Fibroblast of lung (primary cell): ENCODE measurements at places on chromosomes 12 and 14. TPM values are rescaled to one million over a fixed set of nuclear protein-coding genes. Genes with fewer than 3 reads are reported as not detected.
A peak's percentile ranks its signal among the peaks of the same experiment; 100 is the strongest.

- no peaks in the 10 kb centered on the region for H3K36me3 ChIP-seq
- no peak overlapping the region for H3K4me3 ChIP-seq
- no peaks in the 10 kb centered on the region for H3K27me3 ChIP-seq
Measured at GRCh38 chr14:49106741-49107667, 479.2 kb downstream of the RPS29 start.

DNA sequence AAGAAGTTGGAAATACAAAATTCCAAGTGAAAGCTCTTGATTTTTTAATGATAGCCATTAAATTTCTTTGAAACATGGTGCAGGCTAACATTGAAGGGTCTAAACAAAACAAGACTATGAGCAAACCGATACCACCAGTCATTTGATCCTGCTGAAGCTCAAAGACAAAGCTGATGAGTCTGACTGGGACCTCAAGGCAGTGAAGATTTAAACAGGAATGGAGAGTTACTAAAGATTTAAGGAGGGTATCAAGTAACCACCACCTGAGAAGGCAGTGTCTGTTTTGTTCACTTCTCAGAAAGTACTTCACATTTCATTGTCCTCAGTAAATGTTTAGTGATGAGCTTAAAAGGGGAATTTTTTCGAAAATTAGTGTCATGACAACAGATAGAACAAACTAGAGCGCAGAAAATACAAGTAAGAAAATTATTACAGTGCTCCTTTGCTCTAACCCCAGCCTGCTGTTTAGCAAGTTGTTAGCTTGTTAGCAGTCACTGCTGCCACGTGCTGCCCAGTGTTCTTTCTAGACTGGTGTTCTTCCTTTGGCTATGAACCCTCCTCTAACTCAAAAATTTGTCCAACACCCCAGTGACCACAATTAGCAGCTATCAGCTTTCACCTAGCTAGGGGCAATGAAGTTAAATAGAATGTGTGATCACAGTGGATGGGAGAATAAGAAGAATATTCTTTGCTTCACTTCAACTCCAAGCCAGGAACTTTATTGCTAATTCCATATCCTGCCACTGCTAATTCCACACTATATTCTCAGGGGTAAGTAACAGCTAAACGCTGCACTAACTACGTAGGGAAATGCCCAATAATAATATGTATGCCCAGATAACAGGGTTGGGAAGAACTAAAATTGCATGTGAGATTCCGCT is 41.1 kb downstream of the YAF2 start:
- no peak for DNase-seq
- no peaks in the 10 kb centered on the region for H3K27me3 ChIP-seq
- H3K27ac ChIP-seq = no peak overlapping the region

- H3K4me1 ChIP-seq = peaks cover 25% of the 10 kb centered on the region
- no peak for DNase-seq
- H3K36me3 ChIP-seq = peaks cover 31% of the 10 kb centered on the region
- H3K27me3 ChIP-seq = no peaks in the 10 kb centered on the region
- H3K4me3 ChIP-seq = no peak overlapping the region
- H3K27ac ChIP-seq = peak overlapping the region; percentile 26
Measured at GRCh38 chr14:23060536-23061260, 3.4 kb upstream of the CDH24 start.

- DNase-seq = no peak
- no peak overlapping the region for H3K4me3 ChIP-seq
Measured at GRCh38 chr12:80925983-80926382, 11.8 kb downstream of the LIN7A start.

DNA sequence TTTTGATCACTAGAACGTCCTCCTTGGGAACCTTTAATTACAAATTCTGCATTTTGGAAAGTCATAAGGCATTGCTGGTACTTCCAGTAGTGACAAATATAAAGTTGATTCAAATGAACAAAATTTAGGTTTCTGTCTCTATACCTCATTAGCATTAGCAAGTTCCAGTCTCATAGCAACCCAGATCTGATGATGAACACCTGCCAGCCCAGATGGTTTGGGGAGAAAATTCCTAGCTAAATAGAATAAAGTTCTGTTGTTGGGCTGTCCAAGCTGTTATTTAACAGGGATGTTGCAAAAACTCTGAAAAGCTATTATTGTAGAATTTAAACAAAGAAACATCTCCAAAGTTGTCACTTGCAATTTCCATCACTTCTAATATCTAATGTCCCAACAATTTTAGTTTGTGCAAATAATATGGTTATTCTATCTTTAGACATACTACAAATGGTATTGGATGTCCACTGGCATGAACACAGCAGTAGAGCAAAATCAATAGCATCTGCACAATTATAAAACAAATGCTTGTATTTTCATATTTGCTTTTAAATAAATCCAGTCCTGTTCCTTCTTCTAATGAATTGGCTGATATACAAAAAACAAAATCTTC is 299.4 kb downstream of the SLC16A7 start:
- DNase-seq = no peak
- no peaks in the 10 kb centered on the region for H3K36me3 ChIP-seq
- H3K4me1 ChIP-seq = no peaks in the 10 kb centered on the region

DNA sequence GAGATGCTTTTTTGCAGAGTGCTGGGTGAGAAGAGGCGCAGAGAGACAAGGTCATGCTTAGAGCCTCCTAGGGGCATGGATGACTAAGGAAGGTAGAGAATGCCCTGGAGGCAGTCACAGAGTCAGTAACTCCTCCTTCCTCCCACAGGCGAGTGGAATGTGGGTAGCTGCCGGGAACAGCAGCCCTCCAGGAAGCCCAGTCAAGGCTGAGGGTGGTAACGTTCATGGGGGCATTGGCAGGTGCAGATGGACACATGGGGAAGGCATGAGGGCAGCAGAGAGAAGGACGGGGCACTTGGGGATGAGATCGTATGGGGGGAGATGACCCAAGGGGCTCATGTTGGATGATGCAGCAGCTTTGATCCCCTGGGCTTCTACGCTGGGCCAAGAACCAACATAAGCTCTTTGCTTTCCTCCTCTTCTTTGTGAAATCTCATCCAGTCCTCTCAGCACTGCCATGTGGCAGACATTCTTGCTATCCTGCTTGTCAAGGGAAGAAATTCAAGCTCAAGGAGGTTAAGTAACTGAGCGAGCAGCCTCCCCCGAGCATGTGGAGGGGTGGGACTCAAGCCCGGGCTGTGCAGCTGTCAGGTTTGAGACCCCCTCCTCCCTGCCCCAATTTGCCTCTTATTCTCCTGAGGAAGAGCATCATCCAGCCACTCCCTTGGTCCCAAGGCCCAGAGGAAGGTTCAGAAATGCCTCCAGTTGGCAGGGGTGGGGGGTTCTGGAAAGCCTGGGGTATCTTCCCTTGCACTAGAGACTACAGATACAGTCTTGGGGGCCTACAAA is 187.9 kb downstream of the PIWIL1 start:
- H3K27ac ChIP-seq = no peak overlapping the region
- H3K4me1 ChIP-seq = no peaks in the 10 kb centered on the region
- H3K4me3 ChIP-seq = no peak overlapping the region
- H3K27me3 ChIP-seq = no peaks in the 10 kb centered on the region
- DNase-seq = no peak

- H3K27me3 ChIP-seq = no peaks in the 10 kb centered on the region
- H3K4me3 ChIP-seq = no peak overlapping the region
- peak; percentile 43 for DNase-seq
- H3K27ac ChIP-seq = no peak overlapping the region
- no peaks in the 10 kb centered on the region for H3K36me3 ChIP-seq
Measured at GRCh38 chr14:21346532-21347135, 37.2 kb downstream of the SUPT16H start.

DNA sequence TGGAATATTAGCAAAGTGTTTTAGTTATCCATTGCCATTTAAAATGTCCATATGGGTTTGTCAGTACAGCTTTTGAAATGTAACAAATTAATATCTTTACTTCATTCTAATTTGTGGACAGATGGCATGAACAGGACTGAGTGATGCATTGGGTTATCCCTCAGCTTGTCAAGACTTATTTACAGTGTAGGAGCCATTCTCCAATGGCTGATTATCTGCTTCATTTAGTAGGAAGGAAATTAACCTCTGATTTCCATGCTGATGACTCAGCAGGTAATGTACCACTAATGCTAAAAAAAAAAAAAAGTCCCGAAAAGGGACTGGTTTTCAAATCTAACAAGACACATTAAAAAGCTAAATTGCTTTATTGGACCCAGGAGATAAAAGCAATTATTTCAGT is 1149.0 kb upstream of the USP15 start:
- no peak for DNase-seq
- H3K4me1 ChIP-seq = no peaks in the 10 kb centered on the region
- no peaks in the 10 kb centered on the region for H3K27me3 ChIP-seq
- H3K27ac ChIP-seq = no peak overlapping the region
- H3K36me3 ChIP-seq = no peaks in the 10 kb centered on the region

GRCh38 chr14:23544511-23545447 is 6.8 kb downstream of the ZFHX2 start:
- DNase-seq = no peak
- no peak overlapping the region for H3K4me3 ChIP-seq
- no peaks in the 10 kb centered on the region for H3K36me3 ChIP-seq
- peaks cover 6% of the 10 kb centered on the region for H3K27me3 ChIP-seq
- no peaks in the 10 kb centered on the region for H3K4me1 ChIP-seq

- H3K36me3 ChIP-seq = peaks cover 4% of the 10 kb centered on the region
- H3K4me1 ChIP-seq = peaks cover 12% of the 10 kb centered on the region
- H3K27ac ChIP-seq = peak overlapping the region; percentile 45
- H3K4me3 ChIP-seq = no peak overlapping the region
- no peaks in the 10 kb centered on the region for H3K27me3 ChIP-seq
Measured at GRCh38 chr12:89346741-89347324, 5.5 kb downstream of the DUSP6 start.

DNA sequence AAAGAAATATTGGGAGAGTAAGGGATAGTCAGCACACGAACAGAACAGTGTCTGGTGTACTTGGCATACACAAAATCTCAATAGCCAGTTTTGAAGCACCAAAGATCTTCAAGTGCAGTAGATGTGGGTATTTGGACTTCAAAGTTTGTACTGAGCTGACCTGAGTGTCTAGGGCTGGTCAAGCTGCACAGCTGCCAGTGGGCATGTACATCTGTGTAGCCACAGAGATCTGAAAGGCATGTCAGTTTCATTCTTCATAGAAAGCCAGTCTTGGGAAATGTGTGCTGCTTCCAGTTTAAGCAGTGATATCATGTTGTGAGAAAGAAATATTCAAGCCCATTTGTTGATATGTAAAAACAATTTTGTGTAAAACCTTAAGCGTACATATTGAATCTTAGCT is 279.0 kb upstream of the SYT10 start:
- no peaks in the 10 kb centered on the region for H3K27me3 ChIP-seq
- H3K4me1 ChIP-seq = no peaks in the 10 kb centered on the region
- H3K27ac ChIP-seq = no peak overlapping the region
- H3K36me3 ChIP-seq = no peaks in the 10 kb centered on the region

DNA sequence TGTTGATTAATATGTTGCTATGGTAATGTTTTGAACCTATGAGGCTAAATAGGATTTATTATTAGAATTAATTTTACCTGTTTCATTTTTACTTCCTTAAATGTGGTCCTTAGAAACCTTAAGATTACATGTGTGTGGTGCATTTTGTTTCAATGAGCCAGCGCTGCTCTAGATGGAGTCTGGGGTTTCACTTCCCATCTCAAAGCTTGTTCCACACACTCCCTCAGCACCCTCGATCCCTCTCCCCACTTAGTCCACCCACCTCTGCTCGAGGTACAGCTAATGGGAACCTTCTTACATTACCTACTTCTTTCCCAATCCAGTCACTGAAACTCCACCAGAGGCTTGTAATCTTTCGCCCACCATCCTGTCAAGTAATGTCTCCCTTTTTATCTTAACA is 205.2 kb downstream of the PAX9 start:
- no peak for DNase-seq
- H3K36me3 ChIP-seq = no peaks in the 10 kb centered on the region
- no peak overlapping the region for H3K4me3 ChIP-seq

GRCh38 chr14:60051721-60052221 is 40.0 kb upstream of the PCNX4 start:
- no peak overlapping the region for H3K4me3 ChIP-seq
- DNase-seq = peak; percentile 12
- no peak overlapping the region for H3K27ac ChIP-seq
- no peaks in the 10 kb centered on the region for H3K27me3 ChIP-seq

- H3K36me3 ChIP-seq = no peaks in the 10 kb centered on the region
- DNase-seq = peak; percentile 60
- H3K4me3 ChIP-seq = no peak overlapping the region
- H3K27ac ChIP-seq = no peak overlapping the region
Measured at GRCh38 chr12:66065641-66066136, 64.9 kb downstream of the LLPH start.

GRCh38 chr14:69428289-69428998 is 30.0 kb downstream of the SLC39A9 start:
- H3K27ac ChIP-seq = no peak overlapping the region
- H3K27me3 ChIP-seq = no peaks in the 10 kb centered on the region
- peaks cover 3% of the 10 kb centered on the region for H3K4me1 ChIP-seq
- H3K4me3 ChIP-seq = no peak overlapping the region

- H3K27ac ChIP-seq = peak overlapping the region; percentile 38
- no peaks in the 10 kb centered on the region for H3K36me3 ChIP-seq
- peak; percentile 9 for DNase-seq
- H3K4me3 ChIP-seq = peak overlapping the region; percentile 6
- no peaks in the 10 kb centered on the region for H3K27me3 ChIP-seq
Measured at GRCh38 chr12:92505254-92506231, 197.2 kb upstream of the PLEKHG7 start.

- no peak overlapping the region for H3K4me3 ChIP-seq
- H3K27ac ChIP-seq = no peak overlapping the region
Measured at GRCh38 chr14:40345334-40345733, 913.1 kb upstream of the FBXO33 start.

GRCh38 chr14:62674563-62675237 is 370.6 kb downstream of the KCNH5 start:
- no peaks in the 10 kb centered on the region for H3K27me3 ChIP-seq
- no peak overlapping the region for H3K27ac ChIP-seq
- H3K4me3 ChIP-seq = no peak overlapping the region
- no peak for DNase-seq
- no peaks in the 10 kb centered on the region for H3K36me3 ChIP-seq

DNA sequence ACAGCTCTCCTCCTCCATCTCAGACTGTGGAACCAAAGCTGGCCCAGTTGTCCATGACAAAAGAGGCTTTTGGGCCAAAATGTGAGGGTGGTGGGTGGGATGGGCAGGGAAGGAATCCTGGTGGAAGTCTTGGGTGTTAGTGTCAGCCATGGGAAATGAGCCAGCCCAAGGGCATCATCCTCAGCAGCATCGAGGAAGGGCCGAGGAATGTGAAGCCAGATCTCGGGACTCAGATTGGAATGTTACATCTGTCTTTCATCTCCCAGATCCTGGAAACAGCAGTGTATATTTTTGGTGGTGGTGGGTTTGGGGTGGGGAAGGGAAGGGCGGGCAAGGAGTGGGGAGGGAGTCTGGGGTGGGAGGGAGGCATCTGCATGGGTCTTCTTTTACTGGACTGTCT is 11.8 kb upstream of the TAMALIN start:
- H3K36me3 ChIP-seq = peaks cover 11% of the 10 kb centered on the region
- H3K4me1 ChIP-seq = no peaks in the 10 kb centered on the region
- no peak overlapping the region for H3K4me3 ChIP-seq

The NELL2 gene
- total RNA-seq = 0.17 and 0.26 TPM in 2 replicates

The TM7SF3 gene
- total RNA-seq = 92.2 and 156 TPM in 2 replicates

The PCED1B gene
- total RNA-seq = 0.26 and 0.33 TPM in 2 replicates

The NRDE2 gene
- 9.2 and 9.7 TPM in 2 replicates for total RNA-seq

The RALGAPA1 gene
- 34.5 and 45.5 TPM in 2 replicates for total RNA-seq

The CRACR2A gene
- total RNA-seq = 3.3 and 5.8 TPM in 2 replicates

The RERGL gene
- total RNA-seq = not detected in 2 replicates

The EDDM3A gene
- not detected in 2 replicates for total RNA-seq

The PIWIL1 gene
- not detected in 2 replicates for total RNA-seq

The IGF1 gene
- 0.83 and 1.3 TPM in 2 replicates for total RNA-seq

The AQP2 gene
- total RNA-seq = not detected in 2 replicates
